ENCODE measurements at places on chromosomes 1 and 21. TPM values are rescaled to one million over a fixed set of nuclear protein-coding genes. Genes with fewer than 3 reads are reported as not detected.

RBP7 gene
- total RNA-seq: 0.55 TPM

KRTAP7-1 gene
- total RNA-seq: not detected

WNT3A gene
- not detected for total RNA-seq

FMO3 gene
- total RNA-seq: not detected

LRRC47 gene
- 54.9 TPM for total RNA-seq

PKP1 gene
- total RNA-seq: not detected

- H3K4me3 ChIP-seq: no peak overlapping the region
- no peaks in the 10 kb centered on the region for H3K36me3 ChIP-seq
- H3K4me1 ChIP-seq: no peaks in the 10 kb centered on the region
- no peak for DNase-seq
Observed at GRCh38 chr1:245464290-245464689, 309.5 kb downstream of the KIF26B start.

- H3K27ac ChIP-seq: no peak overlapping the region
- peaks cover 32% of the 10 kb centered on the region for H3K27me3 ChIP-seq
- no peak overlapping the region for H3K4me3 ChIP-seq
- no peak for DNase-seq
Observed at GRCh38 chr21:34989337-34990151, 59.6 kb downstream of the RUNX1 start.

DNA sequence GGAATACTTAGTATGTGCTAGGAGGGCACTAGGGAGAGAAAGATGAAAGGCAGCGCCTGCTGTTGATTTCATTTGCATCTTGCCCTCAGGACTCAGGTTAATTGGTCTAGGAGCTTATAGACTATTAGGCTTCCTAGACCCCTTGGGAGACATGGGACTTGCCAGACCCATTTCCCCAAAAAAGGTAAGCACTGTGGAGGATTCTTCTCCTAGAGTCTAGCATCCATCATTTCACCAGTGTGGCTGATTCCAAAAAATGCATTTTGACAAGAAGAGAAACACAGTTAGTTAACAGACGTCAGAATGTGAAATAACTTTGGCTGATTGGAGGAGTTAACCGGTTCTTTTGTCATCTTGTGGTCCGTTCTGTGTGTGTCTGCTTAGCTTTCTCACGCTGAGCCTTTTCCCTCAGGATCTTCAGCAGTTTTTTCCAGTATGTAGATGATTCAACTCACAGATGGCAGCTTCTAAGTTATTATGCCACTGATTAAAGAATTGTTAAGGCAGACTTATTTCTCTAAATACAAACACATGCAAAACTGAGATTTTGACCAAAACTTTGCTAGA, 108.8 kb downstream of the KIF26B start:
- no peak overlapping the region for H3K4me3 ChIP-seq
- no peak for DNase-seq
- no peaks in the 10 kb centered on the region for H3K36me3 ChIP-seq
- no peaks in the 10 kb centered on the region for H3K27me3 ChIP-seq

GRCh38 chr1:76013206-76013581, 61.4 kb upstream of the ST6GALNAC3 start:
- H3K4me1 ChIP-seq: peaks cover 7% of the 10 kb centered on the region
- no peak for DNase-seq
- H3K27me3 ChIP-seq: no peaks in the 10 kb centered on the region
- no peaks in the 10 kb centered on the region for H3K36me3 ChIP-seq

- H3K27me3 ChIP-seq: peaks cover 20% of the 10 kb centered on the region
- DNase-seq: no peak
- no peaks in the 10 kb centered on the region for H3K4me1 ChIP-seq
- H3K4me3 ChIP-seq: no peak overlapping the region
- no peaks in the 10 kb centered on the region for H3K36me3 ChIP-seq
- H3K27ac ChIP-seq: no peak overlapping the region
Observed at GRCh38 chr1:54549181-54549924, 1.3 kb downstream of the ACOT11 start.

DNA sequence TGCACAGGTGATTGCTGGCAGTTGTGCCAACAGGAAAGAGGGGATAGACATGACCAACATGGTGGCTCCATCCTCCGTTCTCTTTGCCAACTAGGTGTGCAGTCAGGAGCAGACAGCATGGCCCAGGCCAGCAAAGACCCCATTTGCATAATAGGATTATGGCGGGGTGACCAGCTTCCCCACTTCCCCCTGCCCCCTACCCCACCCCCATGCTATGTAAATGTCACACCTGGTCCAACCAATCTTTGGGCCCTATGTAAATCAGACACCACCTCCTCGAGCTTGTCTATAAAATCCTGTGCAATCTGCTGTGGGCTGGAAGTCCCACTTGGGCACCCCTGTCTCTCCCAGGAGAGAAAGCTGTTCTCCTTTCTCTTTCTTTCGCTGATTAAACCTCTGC, 146.0 kb downstream of the SLC30A10 start:
- H3K27ac ChIP-seq: no peak overlapping the region

GRCh38 chr1:232873412-232873811, 68.2 kb downstream of the MAP10 start:
- no peak overlapping the region for H3K4me3 ChIP-seq
- no peaks in the 10 kb centered on the region for H3K4me1 ChIP-seq
- no peak overlapping the region for H3K27ac ChIP-seq
- H3K27me3 ChIP-seq: peaks cover 3% of the 10 kb centered on the region
- H3K36me3 ChIP-seq: no peaks in the 10 kb centered on the region

DNA sequence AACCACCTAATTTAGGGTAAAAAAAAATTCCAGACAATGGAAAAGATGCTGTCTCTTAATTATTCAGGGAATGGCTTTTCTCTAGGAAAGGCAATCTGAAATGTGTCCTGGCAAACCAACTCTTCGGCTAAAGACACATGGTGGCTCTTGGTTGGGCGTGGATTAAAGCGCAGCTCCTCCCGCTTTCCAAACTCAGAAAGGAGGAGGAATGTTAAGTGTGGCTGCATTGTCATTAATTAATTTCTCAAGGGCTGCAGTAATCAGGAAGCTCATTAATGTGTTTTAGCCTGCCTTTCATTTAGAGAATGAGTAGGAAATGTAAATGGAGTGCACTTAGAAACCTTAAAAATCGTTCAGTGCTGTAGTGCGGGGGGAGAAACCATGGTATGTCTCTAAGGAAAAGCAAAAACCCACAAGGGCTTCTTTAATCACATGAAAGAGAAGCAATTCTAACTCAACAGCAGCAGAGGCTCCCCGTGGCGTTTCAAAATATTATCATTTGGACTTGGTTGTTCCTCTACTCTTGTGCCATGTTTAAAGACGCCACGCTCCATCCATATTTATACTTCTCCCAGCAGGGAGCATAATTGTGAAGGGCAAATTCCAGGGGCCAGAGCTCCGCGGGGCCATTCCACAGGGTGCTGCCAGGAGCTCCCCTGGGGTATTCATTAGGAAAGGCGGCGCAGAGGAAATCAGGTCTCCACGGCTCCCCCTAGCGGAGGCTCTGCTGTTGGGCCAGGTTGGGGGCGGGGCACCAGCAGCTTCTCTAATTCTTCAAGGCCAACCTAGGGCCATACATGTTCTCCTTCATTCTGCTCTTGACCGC, 91.9 kb upstream of the SSX2IP start:
- H3K4me1 ChIP-seq: no peaks in the 10 kb centered on the region
- DNase-seq: peak; percentile 43
- no peak overlapping the region for H3K27ac ChIP-seq

- no peak overlapping the region for H3K27ac ChIP-seq
- H3K27me3 ChIP-seq: peaks cover 5% of the 10 kb centered on the region
- no peak for DNase-seq
- H3K36me3 ChIP-seq: no peaks in the 10 kb centered on the region
- no peak overlapping the region for H3K4me3 ChIP-seq
Observed at GRCh38 chr1:117009132-117009531, 7.6 kb downstream of the CD101 start.

DNA sequence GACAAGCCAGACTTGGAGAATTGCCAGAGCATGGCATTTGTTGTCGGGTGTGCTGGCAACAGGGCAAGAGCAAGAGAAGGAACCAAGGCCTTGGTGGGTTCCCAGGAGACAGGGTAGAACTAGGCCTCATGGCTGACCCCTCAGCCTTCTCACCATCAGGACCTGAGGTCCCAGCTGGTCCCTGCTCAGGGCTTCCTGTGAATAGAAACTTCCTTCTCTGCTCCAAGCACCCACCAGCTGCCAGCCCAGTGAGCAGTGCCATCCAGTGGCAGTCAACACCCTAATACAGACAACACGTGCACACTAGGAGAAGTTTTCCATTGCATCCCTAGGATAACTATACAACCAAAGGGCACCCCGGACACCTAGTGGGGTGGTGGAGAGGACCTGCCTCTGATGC, 22.8 kb downstream of the S100A6 start:
- no peaks in the 10 kb centered on the region for H3K36me3 ChIP-seq
- peaks cover 3% of the 10 kb centered on the region for H3K27me3 ChIP-seq
- DNase-seq: no peak
- H3K4me3 ChIP-seq: no peak overlapping the region
- peaks cover 12% of the 10 kb centered on the region for H3K4me1 ChIP-seq

DNA sequence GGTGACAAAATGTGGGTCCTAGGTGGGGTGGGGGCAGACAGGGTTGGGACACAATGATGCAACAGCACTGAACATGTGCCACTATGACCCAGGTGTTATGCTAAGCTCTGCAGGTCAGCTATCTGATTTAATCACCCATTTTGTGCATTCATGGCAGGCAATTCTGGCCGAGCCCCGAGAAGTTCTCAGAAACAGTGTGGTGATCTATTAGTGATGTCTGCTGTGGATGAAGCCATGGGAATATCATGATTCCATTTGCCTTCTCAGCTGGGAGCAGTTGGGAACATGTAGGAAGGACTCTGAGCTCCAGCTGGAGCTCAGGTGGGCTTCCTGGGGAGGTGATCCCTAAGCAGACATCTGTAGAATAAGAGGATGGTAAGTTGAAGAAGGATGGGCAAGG, 194.0 kb upstream of the POU3F1 start:
- H3K4me1 ChIP-seq: peaks cover 14% of the 10 kb centered on the region
- no peaks in the 10 kb centered on the region for H3K36me3 ChIP-seq
- H3K4me3 ChIP-seq: no peak overlapping the region
- peaks cover 36% of the 10 kb centered on the region for H3K27me3 ChIP-seq
- no peak for DNase-seq

DNA sequence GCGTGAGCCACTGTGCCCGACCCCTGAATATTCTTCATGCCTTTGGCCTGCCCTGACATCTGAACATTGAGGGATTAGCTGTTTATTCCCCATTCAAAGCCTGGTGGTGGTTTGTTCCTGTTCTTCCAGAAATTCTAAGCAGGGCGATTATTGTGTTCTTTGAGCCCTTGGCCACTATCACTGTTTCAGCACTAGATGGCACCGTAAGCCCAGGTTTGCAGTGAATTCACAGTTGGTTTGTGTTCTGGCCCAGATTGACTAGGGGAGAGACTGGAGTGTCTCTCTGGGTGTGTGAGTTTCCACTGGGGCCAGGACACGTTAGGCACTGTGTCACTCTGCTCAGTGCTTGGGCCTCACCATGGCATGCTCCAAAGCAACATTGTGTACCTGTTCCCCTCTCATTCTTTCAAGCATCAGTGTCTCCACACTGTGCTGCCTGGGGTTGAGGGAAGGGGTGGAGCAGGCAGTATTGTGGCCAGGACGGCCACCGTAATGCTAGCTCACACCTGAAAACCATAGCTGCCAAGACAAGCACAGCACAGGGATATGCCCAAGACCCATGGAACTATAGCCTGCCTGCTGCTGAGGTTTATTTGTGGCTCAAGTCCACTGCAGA, 52.7 kb downstream of the PKN2 start:
- no peaks in the 10 kb centered on the region for H3K27me3 ChIP-seq
- no peak overlapping the region for H3K4me3 ChIP-seq
- peaks cover 9% of the 10 kb centered on the region for H3K4me1 ChIP-seq
- no peak for DNase-seq

GRCh38 chr1:192070213-192070612, 88.0 kb upstream of the RGS18 start:
- no peak for DNase-seq
- peaks cover 3% of the 10 kb centered on the region for H3K4me1 ChIP-seq
- no peaks in the 10 kb centered on the region for H3K27me3 ChIP-seq
- no peak overlapping the region for H3K27ac ChIP-seq
- no peak overlapping the region for H3K4me3 ChIP-seq

DNA sequence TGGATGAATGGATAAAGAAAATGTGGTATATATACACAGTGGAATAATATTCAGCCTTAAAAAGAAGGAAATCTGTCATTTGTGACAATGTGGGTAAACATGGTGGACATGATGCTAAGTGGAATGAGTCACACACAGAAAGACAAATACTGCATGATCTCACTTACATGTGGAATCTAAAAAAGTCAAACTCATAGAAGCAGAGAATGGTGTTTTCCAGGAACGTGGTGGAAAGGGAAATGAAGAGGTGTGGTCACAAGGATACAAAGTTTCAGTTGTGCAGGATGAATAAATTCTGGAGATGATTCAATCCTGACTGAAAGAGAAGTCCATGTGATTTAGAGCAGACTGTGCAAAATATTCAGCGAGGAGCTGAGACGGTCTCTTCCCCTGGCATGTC, 56.6 kb downstream of the RYR2 start:
- no peak for DNase-seq
- H3K4me3 ChIP-seq: no peak overlapping the region
- no peaks in the 10 kb centered on the region for H3K36me3 ChIP-seq
- H3K27ac ChIP-seq: no peak overlapping the region

DNA sequence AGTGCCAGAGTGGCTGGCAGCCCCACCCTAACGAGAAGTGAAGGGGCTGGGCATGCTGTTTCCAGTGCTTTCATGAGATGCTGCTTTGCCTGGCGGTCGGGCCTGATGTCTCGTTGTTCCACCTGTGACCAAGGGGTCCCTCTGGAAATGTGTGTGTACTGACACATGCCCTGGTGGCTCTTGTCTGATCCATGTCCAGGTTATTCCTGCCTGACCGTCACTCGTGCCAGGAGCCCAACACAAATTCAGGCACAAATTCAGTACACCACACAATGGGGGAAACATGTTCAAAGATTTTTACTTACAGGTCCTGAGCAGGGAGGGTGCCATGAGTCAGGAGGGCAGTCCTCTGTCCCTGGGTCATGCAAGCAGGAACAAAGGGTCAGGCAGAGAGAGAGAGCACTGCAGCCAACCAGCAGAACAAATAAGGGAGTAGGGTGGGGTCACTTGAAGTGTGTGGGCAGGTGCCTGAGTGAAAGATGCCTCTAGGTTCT, 76.3 kb downstream of the ADARB1 start:
- DNase-seq: no peak
- no peaks in the 10 kb centered on the region for H3K36me3 ChIP-seq
- no peak overlapping the region for H3K27ac ChIP-seq
- peaks cover 4% of the 10 kb centered on the region for H3K4me1 ChIP-seq
- no peaks in the 10 kb centered on the region for H3K27me3 ChIP-seq
- H3K4me3 ChIP-seq: no peak overlapping the region

- H3K4me1 ChIP-seq: no peaks in the 10 kb centered on the region
- no peak for DNase-seq
- H3K27ac ChIP-seq: no peak overlapping the region
- H3K27me3 ChIP-seq: peaks cover 79% of the 10 kb centered on the region
- no peaks in the 10 kb centered on the region for H3K36me3 ChIP-seq
Observed at GRCh38 chr1:18667333-18667732, 36.7 kb downstream of the PAX7 start.

- peak overlapping the region; percentile 62 for H3K4me3 ChIP-seq
- DNase-seq: no peak
- H3K36me3 ChIP-seq: no peaks in the 10 kb centered on the region
Observed at GRCh38 chr1:27351541-27352107, 9.8 kb downstream of the SYTL1 start.

GRCh38 chr21:14675774-14676530, 129.8 kb upstream of the SAMSN1 start:
- H3K4me3 ChIP-seq: no peak overlapping the region
- H3K27me3 ChIP-seq: no peaks in the 10 kb centered on the region
- H3K27ac ChIP-seq: no peak overlapping the region
- H3K4me1 ChIP-seq: no peaks in the 10 kb centered on the region

Data from progenitor cell of endocrine pancreas (in vitro differentiated cells).